Erythroblast (primary cell): ENCODE measurements at places on chromosomes 5 and 9.

DNA sequence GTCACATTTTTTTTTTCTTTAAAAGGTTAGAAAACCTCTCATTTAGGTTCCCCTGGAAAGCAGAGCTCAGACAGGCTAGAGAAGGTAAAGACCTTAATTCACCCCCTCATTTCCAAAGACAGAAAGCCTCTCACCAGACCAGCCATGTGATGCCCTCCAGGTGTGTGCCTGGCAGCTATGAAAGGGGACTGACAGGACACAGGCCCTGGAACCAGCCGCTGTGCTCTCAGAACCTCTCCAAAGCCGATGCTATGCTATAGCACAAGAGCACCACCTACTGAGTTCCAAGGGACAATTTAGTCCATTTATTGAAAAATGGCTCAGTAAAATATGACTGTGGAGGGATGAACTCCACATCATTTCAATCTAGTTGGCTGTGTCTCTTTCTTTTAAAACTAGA lies 48.8 kb downstream of the FANCC start:
- peak; percentile 6 for DNase-seq

DNA sequence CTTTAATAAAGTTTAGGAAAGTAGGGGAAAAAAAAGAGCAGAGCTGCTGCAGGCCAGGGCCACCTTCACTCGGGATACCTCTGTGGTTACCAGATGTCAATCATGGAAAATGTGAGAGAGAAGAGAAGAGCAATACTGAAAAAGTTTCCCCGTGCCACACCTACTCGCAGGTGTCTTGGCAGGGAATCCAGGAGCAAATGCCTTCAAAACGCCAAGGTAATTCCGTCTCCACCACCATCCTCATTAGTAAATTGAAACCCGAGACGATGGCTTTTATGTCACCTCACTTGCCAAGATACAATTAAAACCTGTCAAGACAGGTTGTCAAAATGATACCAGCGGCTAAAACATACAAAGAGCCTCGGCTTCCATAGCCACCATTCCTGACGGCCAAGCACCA lies 49.7 kb downstream of the FAM81B start:
- DNase-seq = no peak

DNA sequence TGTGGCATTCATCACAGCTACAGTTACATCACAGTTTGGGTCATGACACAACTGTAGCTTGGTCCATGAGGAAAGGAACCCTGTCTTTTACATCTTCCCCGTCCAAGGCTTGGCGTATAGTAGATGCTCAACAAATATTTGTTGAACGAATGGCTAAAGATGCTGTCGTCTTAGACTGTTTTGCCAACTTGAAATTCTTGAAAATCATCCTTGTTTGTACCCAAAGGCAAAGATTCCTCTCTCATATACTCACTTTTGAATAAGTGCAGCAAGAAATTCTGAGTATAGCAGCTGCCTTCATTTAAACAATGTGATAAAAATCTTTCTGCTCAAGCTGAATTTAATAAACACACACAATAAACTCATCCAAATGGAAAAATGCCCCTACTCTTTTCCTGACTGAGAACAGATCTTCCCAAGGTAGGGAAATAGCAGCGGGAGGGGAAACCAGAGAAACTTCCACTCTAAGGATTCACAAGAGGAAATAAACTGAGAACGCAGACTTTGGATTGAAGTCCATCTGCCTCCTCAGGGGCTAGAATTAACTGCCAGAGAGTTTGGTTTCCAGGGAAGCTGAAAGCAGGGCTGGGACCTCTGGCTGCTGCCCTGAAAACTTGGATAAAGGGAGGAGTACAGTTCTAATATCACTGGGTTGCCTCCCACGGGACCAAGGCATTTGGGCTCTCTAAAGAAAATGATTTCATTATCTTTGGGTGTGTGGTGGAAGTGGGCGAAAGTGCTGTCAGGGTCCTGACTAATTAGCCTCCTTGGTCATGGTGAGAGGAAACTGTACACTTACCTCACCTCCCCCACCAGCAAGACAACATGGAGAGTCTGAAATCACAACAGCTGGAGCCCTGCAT lies 99.1 kb downstream of the DPYSL3 start:
- DNase-seq = no peak

- no peak for DNase-seq
These were observed 542.1 kb downstream of the BNC2 start for GRCh38 chr9:16328349-16328748.

GRCh38 chr5:96717874-96718273 lies 55.7 kb downstream of the CAST start:
- DNase-seq = no peak

GRCh38 chr5:102286476-102286875 lies 9.6 kb downstream of the SLCO4C1 start:
- no peak for DNase-seq

GRCh38 chr9:84061613-84062193 lies 81.1 kb downstream of the RMI1 start:
- DNase-seq = no peak

- DNase-seq = no peak
These were observed 201.5 kb upstream of the MVB12B start for GRCh38 chr9:126125177-126125576.

DNA sequence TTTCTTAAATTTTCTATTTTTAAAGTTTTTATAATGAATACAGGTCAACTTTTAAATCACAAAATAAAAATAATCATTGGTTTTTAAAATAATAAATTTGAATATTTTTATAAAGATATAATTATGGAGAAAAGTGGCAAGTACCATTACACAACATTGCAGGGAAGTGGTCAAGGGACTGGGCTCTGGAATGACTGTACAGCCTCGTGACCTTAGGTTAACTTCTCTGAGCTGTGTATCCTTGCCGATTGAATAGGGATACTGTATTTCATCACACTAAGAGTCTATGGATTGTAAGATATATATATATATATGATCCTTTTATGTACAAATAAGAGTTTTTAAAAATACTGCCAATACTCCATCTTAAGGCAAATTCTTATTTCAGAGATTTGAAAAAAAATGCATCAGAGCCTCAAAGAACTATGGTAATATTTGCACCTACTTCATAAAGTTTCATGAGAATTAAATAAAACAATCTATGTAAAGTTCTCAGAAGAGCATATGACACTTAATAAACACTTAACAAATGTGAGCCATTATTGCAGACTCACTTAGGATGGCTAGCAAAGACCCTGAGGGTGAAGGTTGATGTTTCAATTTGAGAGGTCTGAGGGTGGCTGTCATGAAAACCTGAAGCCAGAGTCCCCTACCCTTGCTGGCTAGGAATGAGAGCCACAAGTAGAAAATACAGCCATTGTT lies 136.5 kb downstream of the CCDC192 start:
- no peak for DNase-seq

DNA sequence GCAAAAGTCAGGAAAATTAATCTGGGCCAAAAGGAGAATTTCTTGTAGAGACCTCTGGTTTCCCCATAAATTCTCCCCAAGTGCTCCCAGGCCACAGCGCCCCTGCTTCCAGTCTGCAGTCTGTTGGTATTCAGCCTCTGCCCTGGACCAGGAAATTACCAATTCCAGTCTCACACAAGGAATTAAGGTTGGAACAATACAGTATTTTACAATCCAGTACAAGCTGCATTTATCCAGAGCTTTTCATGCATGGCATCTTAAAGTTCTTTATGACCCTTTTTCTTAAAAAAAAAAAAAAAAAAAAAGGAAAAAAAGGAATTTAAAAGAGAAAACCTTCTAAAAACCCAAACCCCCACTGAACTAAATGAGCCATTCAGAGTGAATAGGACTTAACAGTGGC lies 139.6 kb upstream of the RANBP3L start:
- no peak for DNase-seq

- no peak for DNase-seq
These were observed 124.6 kb upstream of the ERCC6L2 start for GRCh38 chr9:95750725-95751519.

DNA sequence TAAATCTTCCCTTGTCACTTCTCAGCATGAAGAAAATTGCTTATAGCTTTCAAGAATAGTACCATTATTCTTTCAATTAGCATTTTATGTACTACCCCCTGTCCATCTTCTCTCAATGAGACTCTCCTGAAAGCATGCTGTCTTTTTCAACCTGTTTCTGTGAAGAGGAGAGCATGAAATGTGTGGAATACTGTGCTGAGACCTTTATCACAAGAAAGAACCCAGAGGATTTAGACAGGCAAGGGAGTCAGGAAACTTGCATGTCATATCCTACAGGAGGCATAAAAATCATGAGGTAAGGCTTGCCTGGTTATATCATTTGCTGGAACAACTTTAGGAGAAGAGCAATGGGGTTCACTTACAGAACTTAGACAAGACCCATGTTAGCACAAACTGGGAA lies 56.7 kb upstream of the LPAR1 start:
- no peak for DNase-seq

GRCh38 chr5:138382347-138382746 lies 29.9 kb downstream of the KDM3B start:
- DNase-seq = no peak

- DNase-seq = peak; percentile 4
These were observed 130.1 kb downstream of the LRRC70 start for GRCh38 chr5:62708481-62709325.

DNA sequence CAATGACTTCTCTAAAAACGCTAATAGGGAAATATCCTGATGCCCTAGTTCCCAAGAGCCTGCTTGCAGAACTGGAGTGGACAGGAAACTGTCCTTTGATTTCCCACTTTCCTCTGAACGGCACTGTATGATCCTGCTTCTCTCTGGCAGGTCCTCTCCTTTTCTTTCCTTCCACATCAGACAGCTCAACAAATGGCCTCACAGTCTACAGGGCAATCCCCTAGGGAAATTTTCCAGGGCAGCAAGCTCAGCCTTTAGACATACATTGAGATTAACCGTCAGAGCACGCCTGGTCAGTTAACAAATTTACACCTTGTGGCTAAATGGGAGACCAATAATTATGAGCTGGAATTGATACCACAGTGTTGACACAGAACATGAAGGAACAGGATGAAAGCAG lies 164.9 kb downstream of the SLC24A2 start:
- no peak for DNase-seq

DNA sequence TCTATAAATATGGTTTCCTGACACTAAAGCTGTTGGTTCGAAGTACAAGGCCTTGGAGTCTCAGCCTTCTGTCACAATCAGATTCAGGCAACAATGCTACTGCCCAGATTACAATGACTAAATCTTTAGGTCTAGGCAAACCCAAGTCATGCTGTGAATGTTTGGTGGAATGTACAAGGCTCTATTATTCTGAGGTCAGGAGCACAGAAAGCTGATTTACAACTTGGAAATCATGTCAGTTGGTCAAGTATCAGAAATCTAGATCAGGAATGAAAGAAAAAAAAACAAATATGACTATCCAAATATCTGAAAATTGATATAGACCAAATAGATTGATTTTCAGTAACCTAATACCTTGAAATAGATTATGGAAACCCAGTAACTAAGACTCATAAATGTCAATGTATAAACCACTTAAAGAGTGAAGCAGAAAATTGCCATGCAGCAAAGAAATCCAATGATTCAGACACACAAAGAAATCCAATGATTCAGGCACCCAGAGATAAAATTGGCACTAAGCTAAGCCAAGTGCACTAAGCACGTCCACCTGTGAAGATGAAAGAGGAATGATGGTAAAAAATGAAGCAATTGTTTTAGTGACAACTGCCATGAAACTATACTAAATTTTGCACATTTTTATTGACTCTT lies 588.0 kb upstream of the TUSC1 start:
- no peak for DNase-seq

DNA sequence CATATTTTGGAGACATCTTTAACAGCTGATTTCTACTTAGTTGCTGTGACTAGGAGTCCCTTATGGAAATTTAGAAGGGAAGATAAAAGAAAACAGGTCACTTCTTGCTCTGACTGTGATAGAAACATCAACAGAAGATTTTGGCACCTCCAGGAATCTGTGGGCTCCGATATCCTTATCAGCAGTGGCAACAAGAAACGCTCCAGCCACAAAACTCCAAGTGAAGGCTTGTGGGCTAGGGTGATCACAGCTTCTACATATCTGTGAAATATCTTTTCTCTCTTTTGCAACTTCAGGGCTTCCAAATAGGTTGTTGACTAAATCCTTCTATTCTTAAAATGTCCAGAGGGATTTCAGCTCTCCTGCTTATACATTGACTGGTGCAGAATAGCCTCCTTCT lies 1625.5 kb upstream of the CDH6 start:
- peak; percentile 88 for DNase-seq

- no peak for DNase-seq
These were observed 20.7 kb downstream of the COL5A1 start for GRCh38 chr9:134662143-134662876.

DNA sequence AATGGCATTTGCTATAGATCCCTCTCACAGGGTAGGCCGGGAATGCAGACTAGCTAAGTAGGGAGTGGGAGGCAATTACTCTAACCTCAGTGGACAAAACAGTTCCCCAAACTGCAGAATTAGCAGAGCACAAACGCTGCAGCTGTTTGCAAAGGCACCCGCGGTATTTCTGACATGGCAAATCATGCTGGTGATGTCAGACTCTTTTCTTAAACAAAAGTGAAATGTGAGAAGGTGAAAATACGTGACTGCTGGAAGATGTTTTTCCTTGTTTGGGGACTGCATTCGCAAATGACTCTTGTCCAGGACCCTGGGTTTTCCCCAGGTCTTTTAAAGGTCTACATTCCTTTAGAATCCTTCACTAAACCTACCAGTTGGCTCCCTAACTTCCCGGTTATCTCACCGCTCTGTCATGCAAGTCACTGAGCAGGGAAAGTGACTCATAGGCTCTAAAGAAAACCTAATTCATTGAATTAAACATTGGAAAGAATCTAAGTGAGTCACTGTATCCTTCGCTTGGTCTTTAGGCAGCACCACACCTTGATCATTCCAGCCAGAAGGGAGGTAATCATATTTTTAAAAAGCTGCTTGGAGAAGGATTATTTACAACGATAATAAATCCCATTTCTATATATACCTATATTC lies 91.5 kb upstream of the DNAH5 start:
- DNase-seq = peak; percentile 8
